ENCODE measurements at places on chromosomes 12 and 14. TPM values are rescaled to one million over a fixed set of nuclear protein-coding genes. Genes with fewer than 3 reads are reported as not detected.

DNA sequence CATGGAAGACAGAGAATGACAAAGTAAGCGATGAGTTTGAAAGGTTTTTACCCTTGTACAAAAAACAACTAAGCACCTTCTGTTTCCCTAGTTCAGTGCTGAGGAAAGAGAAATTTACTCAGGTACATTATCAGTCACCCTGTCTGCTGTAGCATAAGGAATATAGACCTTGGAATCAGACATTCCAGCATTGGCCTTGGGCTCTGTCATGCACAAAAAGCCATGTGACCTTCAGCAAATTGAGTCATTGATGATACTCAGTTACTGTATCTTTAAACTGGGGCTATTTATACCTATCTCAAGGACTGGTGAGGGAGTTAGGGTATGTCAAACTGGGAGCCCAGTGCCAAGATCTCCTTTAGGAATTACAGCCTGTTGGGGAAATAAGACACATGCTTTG, 19.3 kb upstream of the TCL1A start:
- H3K27me3 ChIP-seq, result no peaks in the 10 kb centered on the region
- H3K36me3 ChIP-seq, result no peaks in the 10 kb centered on the region
- no peak overlapping the region for H3K4me3 ChIP-seq
- no peaks in the 10 kb centered on the region for H3K4me1 ChIP-seq
- DNase-seq, result no peak

- H3K4me1 ChIP-seq, result no peaks in the 10 kb centered on the region
- no peak overlapping the region for H3K27ac ChIP-seq
Observed at GRCh38 chr14:26163761-26164160, 434.1 kb downstream of the NOVA1 start.

DNA sequence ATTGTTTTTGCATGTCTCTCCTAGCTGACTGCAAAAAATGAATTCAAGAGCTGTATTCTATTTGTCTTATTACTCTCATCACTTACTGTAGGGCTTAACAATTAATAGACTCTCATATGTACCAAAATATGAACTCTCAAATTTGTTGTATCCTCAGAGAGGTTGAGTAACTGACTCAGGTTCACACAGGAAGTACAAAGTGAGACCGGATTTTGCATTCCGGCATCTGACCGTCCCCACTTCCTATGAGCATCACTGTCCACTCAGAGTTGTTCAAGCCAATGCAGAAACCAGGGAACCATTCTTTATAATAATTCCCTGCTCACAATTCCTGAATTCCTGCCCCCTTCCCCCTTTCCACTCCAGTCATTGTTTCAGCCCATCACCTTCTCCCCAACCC, 113.3 kb upstream of the AMIGO2 start:
- H3K4me3 ChIP-seq, result no peak overlapping the region
- H3K4me1 ChIP-seq, result peaks cover 12% of the 10 kb centered on the region
- H3K27me3 ChIP-seq, result no peaks in the 10 kb centered on the region

The ING4 gene
- 25.2 TPM for total RNA-seq

DNA sequence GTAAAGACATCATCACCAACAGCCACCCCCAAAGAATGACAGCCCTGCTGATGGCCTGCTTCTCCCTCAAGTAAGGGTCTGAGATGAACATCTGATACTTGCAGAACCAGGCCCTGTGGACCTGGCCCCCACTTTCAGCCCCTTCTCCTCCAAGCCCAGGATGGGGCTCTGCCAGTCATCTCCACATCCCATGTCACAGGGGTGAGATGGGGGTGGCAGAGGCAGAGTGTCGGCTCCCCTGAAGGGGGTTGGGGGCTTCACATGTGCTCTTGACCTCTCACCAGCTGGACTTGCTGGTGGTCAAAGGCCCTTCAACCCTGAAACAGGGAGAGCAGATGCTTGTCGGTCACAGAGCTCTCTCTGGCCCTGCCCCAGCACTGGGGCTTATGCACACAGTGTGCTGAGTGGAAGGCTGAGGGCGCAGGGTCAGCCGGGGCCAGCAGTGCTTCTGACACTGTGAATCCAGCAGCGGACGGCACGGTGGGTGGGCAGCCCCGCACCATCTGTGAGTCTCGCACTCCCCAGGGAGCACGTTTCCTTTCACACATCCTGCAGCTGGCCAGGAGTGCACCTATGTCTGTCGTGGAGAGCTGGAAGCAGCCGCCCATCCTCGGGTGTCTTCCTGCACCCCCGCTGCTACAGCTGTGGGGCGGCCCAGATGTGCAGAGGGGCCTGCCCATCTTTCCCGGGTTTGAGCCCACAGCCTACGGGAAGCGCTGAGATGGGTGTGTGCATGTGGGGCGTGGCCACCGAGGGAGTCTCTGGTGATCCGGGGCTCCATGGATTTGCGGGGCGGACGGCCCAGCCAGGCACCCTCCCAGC, 94.3 kb downstream of the ADGRD1 start:
- H3K27me3 ChIP-seq, result no peaks in the 10 kb centered on the region
- no peak for DNase-seq
- H3K36me3 ChIP-seq, result no peaks in the 10 kb centered on the region

DNA sequence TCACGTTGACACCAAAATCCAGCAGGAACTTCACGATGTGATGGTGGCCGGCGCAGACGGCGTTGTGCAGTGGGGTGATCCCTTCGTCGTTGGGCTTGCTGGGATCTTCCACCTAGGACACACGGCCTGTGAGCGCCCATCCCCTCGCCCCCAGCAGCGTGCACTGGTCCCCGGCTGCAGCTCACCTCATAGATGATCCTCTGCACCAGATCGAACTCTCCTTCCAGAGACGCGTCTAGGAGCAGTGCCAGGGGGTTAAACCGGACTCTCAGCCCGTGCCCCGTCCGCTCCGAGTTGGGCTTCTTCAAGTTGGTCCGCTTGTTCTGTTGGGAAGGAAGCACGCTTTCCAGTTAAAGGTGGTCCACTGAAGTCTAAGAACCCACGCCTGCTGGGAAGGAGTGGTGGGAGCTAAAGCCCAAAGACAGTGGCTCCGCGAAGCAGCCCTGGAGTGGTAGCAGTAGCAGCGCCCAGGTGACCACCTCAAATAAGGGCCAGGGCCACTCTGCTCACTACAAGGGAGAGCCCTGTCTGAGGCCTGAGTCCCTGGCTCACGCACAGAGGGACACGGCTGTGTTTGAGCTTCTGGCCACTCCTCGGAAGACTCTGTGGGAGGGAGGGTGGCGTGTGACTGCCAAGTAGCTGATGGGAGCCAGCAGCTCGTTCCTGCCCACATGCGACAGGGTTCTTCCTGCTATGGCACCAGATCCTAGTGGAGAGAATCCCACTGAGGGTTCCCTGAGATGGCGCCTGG, 23.3 kb downstream of the ZFYVE21 start:
- H3K36me3 ChIP-seq, result no peaks in the 10 kb centered on the region
- H3K4me3 ChIP-seq, result no peak overlapping the region
- H3K27me3 ChIP-seq, result no peaks in the 10 kb centered on the region
- H3K27ac ChIP-seq, result no peak overlapping the region

DNA sequence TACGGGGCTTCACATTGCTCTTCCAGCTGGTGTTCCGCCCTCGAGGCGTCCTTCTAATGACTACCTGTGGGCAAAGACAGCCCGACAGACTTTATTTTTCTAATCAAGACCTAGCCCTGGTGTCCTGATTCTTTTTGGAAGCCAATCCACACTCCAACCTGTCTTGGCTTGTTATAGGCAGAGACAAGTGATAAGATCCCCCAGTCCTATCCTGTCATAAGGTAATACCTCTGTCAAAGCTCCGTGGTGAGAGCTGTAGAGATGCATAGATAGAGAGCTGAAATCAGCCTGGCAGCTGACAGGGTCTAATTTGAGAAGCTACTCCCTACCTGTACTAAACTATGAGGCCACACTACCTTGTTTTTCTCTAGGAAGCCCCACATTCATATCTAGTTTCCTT, 11.5 kb upstream of the WNK1 start:
- H3K27ac ChIP-seq, result no peak overlapping the region
- DNase-seq, result no peak
- no peaks in the 10 kb centered on the region for H3K4me1 ChIP-seq
- H3K36me3 ChIP-seq, result no peaks in the 10 kb centered on the region
- H3K4me3 ChIP-seq, result no peak overlapping the region
- H3K27me3 ChIP-seq, result no peaks in the 10 kb centered on the region

The KRT6C gene
- 0.34 TPM for total RNA-seq

DNA sequence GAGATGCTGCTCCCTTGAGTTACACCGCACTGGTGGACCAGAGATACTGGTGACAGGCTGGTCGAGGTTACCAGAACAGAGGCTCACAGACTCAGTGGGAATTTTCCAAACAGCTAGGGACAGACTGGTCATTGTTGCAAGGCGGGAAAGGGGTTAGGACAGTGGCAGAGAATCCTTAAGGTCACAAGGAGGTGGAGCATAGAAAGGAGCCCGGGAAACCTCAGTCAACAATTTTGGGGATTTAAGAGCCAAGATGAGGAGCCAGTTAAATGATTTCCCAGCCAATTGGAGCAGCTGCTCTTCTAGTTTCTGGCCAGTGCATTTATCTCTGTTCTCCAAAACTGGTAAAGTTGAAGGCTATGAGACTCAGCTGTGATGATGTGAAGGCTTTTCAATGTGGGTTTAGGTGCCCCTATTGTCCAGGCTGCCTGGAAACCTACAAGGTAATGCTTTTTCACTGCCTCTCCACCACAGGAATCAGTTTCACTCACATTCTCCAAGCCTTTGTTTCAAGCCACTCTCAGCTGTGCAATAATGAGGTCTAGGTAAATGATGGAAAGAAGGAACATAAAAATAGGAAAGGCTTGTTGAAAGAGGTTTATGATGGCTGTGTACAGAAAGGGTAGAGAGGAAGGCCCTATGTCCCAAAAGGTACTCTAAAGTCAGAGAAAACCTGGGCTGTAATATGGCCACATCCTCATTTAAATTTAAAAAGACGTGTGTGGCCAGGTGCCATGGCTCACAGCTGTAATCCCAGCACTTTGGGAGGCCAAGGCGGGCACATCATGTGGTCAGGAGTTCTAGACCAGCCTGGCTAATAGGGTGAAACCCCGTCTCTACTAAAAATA, 7.0 kb upstream of the TNS2 start:
- peaks cover 9% of the 10 kb centered on the region for H3K4me1 ChIP-seq
- no peak overlapping the region for H3K4me3 ChIP-seq
- H3K36me3 ChIP-seq, result no peaks in the 10 kb centered on the region
- DNase-seq, result no peak

Measured in uterus (tissue), 4 donors.